ENCODE measurements at places on chromosomes 13 and 19.

DNA sequence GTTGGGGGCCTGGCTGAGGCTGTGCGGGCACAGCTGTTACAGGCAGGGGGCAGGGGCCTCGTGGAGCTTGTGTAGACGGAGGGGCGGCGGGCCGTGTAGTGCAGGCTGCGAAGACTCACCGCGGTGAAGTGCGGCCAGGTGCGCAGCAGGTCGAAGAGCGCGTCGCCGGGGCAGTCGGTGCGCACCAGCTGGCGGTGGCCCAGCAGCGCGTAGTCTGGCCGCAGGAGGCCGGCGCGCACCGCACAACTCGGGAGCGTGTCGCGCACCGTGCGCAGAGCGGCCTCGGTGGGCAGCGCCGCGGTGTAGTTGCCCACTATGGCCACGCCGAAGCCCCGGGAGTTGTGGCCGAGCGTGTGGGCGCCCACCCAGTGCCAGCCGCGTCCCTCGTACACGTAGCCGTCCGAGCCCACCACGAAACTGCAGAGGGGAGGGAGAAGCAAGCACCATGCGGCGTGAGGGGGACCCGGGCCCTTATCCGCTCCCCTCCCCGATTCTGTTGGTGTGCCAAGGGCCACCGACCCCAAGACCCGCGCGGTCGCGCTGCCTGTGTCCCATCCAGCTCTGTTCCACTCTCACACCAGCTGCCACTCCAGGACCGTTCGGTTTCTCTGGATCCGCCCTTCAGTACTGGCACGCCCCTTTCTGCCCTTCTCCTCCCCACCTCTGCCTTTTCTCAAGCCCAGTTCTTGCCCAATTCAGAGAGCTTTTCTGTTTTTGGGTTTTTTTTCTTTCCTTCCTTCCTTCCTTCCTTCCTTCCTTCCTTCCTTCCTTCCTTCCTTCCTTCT lies 5.4 kb upstream of the RASAL3 start:
- peak; percentile 46 for DNase-seq

GRCh38 chr13:50415428-50415827 lies 400.2 kb downstream of the KCNRG start:
- no peak for DNase-seq

- DNase-seq: no peak
Measured at GRCh38 chr13:95902741-95903140, 150.5 kb downstream of the UGGT2 start.

- DNase-seq: peak; percentile 28
Measured at GRCh38 chr13:19781526-19781925, 1.2 kb downstream of the PSPC1 start.

GRCh38 chr13:77859450-77859849 lies 59.2 kb downstream of the EDNRB start:
- DNase-seq: no peak

GRCh38 chr19:19342086-19343015 lies 21.7 kb downstream of the MAU2 start:
- DNase-seq: no peak

DNA sequence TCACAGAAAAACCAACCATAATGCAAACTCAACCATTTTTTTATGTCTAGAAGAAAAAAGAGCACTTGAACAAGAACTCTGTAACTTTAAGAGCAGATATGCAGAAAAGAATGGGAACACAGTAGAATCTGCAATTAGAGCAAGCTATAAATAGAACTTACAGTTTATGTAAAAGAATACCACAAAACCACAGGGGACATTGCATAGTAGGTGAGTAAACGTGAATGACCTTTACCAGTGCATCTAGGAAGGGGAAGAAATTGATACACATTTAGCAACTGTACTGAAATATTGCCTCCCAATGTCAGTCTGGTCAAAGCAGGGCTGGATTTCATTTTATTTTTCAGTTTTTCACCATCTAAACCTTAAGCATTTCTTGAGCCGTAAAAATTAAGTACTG lies 242.2 kb upstream of the EDNRB start:
- no peak for DNase-seq

DNA sequence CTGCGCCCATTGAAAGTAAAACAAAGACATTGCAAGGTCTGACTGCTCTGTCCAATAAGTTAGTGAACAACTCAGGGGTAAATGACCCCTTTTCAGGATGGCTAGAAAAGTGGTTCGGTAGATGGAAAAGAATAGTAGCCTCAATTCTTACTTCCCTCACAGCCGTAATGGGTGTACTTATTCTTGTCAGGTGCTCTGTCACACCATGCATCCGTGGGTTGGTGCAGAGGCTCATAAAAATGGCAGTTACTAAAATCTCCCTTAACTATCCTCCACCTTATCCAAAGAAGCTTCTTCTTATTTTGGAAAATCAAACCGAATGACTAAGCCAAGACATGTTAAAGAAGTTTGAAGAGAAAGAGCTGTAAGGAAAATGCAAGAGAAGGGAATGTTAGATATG lies 31.4 kb upstream of the ZNF83 start:
- no peak for DNase-seq

- no peak for DNase-seq
Measured at GRCh38 chr13:92657565-92657964, 569.0 kb upstream of the GPC6 start.

- no peak for DNase-seq
Measured at GRCh38 chr19:8705742-8706141, 7.1 kb upstream of the ACTL9 start.

GRCh38 chr19:38022791-38023670 lies 116.0 kb downstream of the SIPA1L3 start:
- no peak for DNase-seq

GRCh38 chr19:14377883-14378328 lies 3.3 kb upstream of the ADGRE5 start:
- no peak for DNase-seq

- no peak for DNase-seq
Measured at GRCh38 chr13:49693191-49693733, 2.0 kb upstream of the EBPL start.

DNA sequence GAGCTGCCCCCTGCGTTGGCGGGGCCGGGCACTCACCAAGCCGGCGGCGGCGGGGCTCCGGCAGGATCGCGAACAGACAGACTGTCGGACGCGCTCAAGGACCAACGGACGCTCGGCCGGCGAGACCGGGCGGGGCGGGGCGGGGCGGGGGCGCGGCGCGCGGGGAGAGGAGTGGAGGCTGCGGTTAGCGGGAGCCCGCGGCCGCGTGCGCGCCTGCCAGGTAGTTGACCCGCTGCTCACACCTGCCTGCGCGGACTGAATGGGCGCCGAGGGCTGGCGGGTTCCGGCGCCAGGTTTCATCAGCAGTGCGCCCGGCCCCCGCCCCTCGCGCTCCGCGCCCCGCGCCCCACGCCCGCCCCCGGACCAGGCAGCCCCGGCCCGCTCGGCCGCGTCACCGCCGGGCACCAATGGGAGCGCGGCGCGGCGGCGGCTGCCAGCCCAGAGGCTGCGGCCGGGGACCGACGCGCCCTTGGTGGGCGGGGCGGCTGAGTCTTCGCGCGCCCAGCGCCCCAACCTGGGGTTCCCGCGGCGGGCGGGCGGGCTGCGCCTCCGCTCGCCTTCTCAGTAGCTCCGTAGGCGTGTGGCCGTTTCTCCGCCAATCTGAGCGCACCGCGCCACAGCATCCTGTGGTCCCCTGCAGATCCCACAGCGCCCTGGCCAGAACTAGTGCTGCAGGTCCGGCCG lies at the start of gene SLC7A1:
Gene SLC7A1 (minus strand): TSS at position 309 of the 684 bp plus-strand sequence. CDS start 59,500 bp downstream, outside the sequence.
- DNase-seq: peak; percentile 89

DNA sequence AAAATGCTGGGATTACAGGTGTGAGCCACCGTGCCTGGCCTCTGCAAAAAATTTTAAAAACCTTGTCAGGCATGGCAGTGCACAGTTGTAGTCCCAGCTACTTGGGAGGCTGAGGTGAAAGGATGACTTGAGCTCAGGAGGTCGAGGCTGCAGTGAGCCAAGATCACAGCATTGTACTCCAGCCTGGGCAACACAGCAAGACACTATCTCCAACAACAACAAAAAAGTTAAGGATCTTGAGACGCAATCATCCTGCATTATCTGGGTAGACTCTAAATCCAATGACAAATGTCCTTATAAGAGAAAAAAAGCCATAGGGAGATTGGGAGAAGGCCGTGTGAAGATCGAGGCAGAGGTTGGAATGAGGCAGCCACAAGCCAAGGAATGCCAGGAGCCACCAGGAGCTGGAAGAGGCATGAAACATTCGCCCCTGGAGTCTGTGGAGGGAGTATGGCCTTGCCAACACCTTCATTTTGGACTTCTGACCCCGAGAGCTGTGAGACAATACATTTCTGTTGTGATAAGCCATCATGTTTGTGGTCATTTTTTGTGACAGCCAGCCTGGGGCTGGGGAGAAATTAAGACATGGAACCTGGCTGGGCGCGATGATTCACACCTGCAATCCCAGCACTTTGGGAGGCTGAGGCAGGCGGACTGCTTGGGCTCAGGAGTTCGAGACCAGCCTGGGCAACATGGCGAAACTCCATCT lies 5.1 kb upstream of the CA11 start:
- no peak for DNase-seq

DNA sequence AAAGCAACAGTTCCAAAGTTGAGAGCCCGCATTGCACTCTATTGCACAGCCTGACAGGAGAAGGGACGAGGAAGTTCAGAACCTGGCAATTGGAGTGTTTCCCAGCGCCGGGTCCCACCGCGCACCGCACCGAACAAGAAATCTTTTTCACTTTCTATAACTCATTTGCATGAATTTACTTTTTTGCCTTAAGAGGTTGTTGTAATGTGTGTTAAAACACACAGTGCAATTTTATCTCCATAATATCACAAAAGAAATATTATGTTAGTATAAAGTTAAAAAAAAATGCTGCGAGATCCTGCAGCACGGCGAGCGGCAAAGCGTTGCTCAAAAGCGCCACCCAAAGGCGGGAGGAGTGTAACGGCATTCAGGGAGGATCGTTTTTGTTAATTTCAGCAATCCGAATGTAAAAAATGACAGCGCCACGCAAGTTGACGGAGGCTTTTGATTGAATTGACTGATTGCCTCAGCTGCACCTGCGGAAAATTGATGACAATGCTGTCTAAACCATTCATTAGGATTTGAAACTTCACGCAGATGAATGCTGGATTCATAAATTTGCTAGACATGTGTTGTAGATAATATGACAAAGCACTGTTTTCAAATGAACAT lies 303.6 kb upstream of the ZNF507 start:
- DNase-seq: no peak

- no peak for DNase-seq
Measured at GRCh38 chr13:45702088-45702487, at the start of gene CBY2. Gene CBY2, plus strand, starts transcription at chr13:45702320. Its CDS starts 71 bp downstream, at chr13:45702391.

DNA sequence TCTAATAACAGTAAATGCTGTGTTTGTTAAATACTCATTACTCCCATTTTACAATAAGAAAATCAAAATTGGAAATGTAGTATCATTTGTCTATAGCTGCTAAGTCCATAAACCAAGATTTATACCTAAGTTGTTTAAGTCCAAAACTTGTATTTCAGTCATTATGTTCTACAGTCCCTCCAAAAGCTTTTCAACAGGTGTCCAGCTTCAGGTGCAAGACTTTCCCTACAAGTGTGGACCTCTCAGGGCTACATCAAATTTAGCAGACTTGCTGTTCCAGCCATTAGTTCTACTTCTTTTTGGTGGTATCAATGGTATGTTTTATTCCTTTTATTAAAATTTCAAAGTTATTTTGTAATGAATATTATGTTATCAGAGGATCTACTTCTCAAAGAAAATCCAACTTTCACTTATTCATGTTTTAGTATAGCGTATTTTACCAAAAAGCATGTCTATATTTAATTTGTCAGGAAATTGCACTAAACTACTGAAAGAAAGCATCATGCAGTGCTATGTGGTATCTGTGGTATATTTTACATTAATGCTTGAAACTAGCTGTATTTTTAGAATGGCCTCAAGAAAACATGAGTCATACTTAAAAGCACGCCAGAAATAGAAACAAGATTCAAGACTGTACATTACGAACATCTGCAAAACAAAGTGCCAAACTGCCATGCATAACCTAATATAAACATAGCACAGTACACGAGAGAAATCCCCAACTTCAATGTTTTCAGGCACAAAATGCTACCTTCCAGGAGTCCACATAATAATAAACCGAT lies 44.5 kb downstream of the VWA8 start:
- DNase-seq: no peak

DNA sequence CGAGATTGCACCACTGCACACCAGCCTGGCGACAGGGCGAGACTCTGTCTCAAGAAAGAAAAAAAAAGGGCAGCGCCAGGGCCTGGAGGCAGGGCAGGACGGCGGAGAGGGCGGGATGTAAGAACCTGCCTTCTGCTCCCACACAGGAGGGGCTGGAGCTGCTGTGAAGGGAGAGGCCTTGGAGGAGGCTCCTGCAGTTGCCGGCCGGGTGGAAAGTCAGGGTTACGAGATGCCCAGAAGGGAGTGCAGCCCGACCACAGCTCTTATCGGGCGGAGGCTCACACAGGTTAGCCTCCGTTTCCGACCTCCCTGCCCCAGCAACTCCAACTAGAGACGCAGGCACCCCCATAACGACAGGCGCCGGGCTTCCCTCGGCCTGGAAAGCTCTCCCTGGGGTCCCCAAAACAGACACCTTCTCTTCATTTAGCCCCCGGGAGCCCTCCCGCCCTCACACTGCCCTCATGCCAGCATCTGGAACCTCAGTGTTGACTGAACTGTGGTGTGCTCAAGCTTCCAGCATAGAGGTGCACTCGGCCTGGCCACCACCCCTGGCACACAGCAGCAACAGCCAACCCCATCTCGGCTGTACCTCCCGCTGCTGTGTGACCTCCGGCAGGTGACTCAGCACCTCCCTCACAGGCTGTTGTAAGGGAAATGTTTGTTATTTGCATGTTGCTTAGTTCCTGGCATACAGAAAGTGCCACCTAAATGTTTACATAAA lies 1.4 kb downstream of the PLPP2 start:
- no peak for DNase-seq

DNA sequence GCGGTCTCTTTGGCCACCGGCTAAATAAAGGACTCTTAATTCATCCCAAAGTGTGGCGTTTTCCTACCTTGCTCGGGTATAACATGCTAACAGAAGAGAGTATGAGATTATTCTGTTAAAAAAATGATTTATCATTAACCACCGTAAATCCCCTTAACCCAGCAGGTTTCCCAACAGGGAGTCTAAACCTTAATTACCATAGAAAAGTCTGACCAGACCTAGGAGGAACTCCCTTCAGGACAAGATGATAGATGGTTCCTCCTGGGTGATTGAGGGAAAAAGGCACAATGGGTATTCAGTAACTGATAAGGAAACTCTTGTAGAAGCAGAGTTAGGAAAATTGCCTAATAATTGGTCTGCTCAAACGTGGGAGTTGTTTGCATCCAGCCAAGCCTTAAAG lies 193.7 kb downstream of the ZNF737 start:
- no peak for DNase-seq

GRCh38 chr13:73141292-73141771 lies 82.5 kb downstream of the KLF5 start:
- DNase-seq: no peak

- DNase-seq: no peak
Measured at GRCh38 chr19:49887665-49888509, 8.8 kb downstream of the IL4I1 start.

GRCh38 chr19:41930926-41931592 lies 2.8 kb upstream of the ERFL start:
- no peak for DNase-seq

DNA sequence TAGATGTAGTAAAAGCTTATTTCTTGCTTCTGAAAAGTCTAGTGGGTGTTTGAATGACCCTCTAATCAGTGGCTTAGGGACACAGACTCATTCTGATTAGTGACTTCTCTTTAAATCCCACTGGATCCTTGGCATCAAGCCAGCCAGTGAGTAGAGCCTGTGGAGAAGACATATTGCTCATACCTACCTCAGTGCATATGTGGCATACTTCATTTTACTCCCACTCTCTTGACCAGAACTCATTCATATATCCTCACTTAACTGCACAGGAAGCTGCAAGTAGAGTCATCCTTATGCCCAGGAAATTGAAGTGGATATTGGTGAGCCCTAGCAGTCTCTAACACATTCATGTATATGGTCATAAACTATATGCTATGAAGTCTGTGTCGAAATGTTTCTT lies 148.3 kb downstream of the PDS5B start:
- DNase-seq: no peak
